Hematopoietic multipotent progenitor cell treated with erythropoietin and hydrocortisone succinate and interleukin-3 and kit ligand, for 4 days (in vitro differentiated cells): ENCODE measurements at places on chromosomes 6 and 20.

DNA sequence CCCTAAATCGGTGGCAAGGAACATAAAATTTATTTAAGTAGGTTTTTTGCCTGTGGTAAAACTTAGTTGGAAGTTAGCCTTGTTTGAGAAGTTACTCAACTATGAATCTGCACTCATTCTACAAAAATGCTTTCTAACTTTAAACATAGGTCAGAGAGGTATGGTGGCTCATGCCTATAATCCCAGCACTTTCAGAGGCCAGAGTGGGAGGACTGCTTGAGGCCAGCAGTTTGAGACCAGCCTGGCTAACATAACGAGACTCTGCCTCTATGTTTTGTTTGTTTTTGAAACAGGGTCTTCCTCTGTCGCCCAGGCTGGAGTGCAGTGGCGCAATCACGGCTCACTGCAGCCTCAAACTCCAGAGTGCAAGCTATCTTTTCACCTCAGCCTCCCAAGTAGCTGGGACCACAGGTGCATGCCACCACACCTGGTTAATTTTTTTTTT lies 16.2 kb downstream of the USP49 start:
- no peak for DNase-seq

DNA sequence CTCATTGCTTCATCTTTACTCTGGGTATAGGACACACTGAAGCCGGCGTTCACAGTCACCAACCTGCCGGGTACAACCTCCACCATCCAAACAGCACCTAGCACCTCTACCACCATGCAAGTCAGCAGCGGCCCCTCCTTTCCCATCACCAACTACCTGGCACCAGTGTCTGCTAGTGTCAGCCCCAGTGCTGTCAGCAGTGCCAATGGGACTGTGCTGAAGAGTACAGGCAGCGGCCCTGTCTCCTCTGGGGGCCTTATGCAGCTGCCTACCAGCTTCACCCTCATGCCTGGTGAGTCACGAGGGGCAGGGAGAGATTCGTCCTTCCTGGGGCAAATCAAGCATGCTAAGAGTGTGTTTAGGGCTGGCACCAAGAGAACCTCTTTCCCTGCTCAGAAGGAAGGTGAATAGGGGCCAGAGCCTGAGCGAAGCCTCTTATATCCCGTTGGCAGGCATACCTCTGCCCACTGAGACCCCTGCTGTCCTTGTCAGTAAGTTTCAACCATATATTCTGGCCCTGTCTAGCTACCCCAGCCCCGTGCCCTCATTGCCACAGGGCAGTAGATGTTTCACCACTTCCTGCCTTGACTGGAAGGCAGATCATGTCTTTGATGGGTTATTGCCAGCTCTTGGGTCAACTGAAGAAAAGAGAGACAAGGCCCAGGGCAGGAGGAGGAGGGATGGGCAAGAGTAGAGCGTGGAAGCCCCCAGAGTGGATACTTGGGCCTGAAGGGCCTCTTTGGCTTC lies 4.8 kb downstream of the SRF start:
- DNase-seq: no peak

DNA sequence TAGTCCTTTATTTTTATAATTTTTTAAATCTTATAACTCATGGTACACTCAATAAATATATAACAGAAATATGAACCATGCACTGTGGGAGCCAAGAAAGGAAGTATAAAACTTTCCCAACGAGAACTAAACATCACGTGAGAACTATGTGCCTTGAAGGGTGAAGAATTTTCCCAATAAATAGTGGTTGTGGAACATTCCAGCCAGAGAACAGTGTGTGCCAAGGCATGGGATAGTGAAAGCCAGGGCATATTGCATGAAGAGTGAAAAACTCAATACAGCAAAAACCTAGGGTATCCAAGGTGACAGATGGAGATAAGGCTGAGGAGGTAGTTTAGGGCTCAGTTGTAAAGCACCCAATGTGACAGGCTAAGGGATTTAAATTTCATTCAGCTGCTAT lies 86.1 kb downstream of the SIM1 start:
- DNase-seq: no peak

DNA sequence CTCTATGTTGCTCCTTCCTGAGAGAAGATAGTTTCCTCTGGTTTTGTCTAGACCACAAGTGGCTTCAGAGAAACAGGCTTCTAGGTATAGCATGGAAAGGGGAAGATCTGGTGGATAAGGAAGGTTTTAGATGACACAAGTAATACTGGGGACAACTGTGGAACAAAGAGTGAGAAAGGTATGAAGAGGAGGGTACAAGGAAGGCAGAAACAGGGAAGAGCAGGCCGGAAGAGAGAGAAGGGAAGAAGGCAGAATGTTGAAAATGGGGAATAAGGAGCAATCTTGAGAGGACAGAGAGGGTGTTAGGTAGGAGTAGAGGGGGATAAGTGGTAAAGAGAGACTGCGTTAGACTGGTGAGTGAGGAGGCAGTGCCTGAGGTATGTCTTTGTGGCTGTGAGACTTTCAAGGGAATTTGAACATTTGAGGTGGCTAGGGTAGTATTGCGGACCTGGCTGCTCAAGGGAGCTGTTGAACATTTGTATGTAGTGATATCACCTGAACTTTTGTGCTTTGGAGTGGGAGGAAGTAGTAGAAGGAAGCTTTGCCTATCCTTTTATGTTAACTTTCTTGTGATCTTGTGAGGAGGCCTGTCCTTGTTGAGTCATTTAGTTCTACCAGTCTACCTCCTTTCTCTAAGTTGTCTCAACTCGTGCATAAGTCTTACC lies 69.5 kb downstream of the FOXO3 start:
- peak; percentile 49 for DNase-seq
